ENCODE measurements at places on chromosomes 1 and 21. TPM values are rescaled to one million over a fixed set of nuclear protein-coding genes. Genes with fewer than 3 reads are reported as not detected.
A peak's percentile ranks its signal among the peaks of the same experiment; 100 is the strongest.

DNA sequence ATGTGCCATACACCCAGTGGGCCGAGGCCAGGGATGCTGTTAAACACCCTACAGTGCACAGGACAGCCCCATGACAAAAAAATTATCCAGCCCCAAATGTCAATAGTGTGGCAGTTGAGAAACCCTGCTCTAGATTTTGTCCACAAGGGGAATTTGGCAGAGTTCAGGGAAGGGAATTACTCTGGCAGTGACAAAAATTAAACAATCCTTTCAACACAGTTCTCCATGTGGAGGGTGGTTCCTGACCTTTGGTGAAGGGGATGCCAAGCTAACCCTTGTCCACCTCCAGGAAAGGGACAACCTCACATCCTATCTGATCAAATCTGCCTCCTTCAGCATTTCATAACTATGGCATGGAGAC lies 28.4 kb upstream of the CD84 start:
- no peak for DNase-seq

- DNase-seq = peak; percentile 91
These were observed 28.5 kb upstream of the CASZ1 start for GRCh38 chr1:10824821-10825540.

- DNase-seq = no peak
These were observed 25.5 kb upstream of the CCSAP start for GRCh38 chr1:229368347-229368746.

- no peak for DNase-seq
These were observed 101.0 kb downstream of the DENND1B start for GRCh38 chr1:197674286-197674685.

- DNase-seq = no peak
These were observed 77.2 kb downstream of the PTPRC start for GRCh38 chr1:198716051-198716450.

DNA sequence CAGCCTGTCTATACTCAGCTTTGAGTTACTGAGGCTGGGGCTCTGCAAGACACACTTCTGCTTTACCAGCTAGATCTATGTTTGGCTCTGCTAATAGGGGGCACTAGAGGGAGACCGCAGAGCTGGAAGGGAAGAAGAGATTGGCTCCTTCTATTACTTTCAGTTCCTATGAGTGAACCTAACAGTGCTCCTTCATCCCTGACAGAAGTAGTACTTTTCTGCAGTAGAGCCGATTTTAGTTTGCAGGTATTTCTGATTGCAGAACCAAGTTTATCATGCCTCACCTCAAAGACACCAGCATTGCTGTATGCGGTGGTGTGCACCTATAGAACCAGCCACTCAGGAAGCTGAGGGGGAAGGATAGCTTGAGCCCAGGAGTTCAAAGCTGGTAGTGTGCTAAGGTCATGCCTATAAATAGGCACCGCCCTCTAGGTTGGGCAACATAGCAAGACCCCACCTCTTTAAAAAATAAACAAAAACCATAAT lies 5.7 kb upstream of the ZDHHC18 start:
- DNase-seq = no peak

- no peak for DNase-seq
These were observed 23.4 kb upstream of the DR1 start for GRCh38 chr1:93322349-93322748.

DNA sequence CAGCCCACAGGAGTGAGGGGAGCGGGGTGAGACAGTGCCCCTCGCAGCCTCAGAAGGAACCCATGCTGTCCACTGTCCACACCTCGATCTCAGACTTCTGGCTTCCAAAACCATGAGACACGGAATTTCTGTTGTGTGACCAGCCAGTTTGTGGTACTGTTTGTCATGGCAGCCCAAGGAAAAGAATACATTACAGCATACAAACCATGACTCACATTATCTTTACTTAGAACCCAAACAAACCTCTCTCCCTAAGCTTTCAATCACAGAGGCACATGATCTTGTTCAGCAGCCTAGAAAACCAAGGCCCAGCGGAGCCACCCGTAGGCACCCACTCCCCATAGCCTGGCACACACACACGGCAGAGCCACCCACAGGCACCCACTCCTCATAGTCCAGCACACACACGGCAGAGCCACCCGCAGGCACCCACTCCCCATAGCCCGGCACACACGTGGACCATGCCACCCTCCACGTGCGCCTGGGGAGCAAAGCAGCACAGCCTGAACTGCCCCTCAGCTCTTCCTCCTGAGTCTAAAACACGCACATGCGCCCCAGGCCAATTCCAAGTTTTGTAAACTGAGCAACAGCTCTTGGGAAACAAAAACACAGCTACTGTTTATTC lies 458 bp upstream of the KRTAP10-4 start:
- DNase-seq = peak; percentile 73

GRCh38 chr1:201042779-201043461 lies 19.4 kb upstream of the KIF21B start:
- peak; percentile 62 for DNase-seq

DNA sequence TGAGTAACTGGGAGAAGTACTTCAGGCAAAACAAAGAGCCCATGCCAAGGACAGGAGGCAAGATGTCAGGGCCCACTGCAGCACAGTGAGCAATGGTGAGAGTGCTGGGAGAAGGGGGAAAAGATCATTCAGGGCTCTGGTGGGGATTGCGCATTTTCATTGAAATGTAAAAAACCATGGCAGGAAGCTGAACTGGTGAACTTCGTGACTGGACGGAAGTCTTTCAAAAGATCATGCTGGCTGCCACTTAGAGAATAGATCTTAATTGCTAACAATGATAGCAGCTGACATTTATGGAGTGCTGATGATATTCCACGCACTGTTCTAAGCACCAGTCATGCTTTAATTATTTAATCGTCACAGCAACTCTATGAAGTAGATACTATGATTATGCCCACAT lies 107.0 kb downstream of the TGFBR3 start:
- DNase-seq = no peak

DNA sequence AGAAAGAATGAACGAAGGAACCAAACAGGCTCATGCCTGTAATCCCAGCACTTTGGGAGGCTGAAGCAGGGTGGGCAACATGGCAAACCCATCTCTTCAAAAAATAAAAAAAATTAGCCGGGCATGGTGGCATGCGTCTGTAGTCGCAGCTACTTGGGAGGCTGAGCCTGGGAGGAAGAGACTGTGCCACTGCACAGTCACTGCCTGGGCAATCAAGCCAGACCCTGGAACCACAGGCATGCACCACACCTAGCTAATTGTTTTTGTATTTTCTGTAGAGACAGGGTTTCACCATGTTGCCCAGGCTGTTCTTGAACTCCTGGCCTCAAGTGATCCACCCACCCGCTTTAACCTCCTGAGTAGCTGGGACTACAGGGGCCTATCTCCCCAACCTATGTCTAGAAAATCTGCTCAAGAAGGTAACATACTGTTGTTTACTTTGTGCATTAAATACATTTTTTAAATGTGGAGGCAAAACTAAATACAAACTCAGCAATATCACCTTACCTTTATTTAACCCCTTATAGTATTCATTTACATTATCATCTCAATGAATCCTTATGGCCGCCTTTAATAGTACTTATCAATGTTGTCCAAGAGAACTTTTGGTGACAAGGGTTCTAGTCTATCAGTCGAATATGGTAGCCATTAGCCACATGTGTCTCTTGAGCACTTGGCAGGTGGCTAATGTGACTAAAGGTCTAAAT lies 2.7 kb downstream of the KHDC4 start:
- DNase-seq = peak; percentile 60

- DNase-seq = no peak
These were observed 43.3 kb upstream of the TSHB start for GRCh38 chr1:114986286-114986685.

- no peak for DNase-seq
These were observed 43.3 kb upstream of the PRDX6 start for GRCh38 chr1:173433751-173434326.

GRCh38 chr1:9596415-9597123 lies 7.9 kb downstream of the TMEM201 start:
- no peak for DNase-seq

DNA sequence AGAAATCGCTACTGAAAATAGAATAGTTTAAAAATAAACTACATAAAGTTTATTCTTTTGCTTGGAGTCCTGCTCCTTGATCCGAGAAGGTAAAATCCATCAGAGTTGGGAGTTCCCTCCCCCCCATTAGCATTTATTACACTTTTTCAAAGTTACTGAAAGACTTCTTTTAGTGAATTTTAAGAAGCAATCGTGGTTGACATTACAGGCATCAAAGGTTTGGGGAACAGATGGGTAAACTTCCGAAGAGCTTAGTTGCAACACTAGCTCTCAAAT lies 31.0 kb upstream of the NFIA start:
- DNase-seq = no peak

DNA sequence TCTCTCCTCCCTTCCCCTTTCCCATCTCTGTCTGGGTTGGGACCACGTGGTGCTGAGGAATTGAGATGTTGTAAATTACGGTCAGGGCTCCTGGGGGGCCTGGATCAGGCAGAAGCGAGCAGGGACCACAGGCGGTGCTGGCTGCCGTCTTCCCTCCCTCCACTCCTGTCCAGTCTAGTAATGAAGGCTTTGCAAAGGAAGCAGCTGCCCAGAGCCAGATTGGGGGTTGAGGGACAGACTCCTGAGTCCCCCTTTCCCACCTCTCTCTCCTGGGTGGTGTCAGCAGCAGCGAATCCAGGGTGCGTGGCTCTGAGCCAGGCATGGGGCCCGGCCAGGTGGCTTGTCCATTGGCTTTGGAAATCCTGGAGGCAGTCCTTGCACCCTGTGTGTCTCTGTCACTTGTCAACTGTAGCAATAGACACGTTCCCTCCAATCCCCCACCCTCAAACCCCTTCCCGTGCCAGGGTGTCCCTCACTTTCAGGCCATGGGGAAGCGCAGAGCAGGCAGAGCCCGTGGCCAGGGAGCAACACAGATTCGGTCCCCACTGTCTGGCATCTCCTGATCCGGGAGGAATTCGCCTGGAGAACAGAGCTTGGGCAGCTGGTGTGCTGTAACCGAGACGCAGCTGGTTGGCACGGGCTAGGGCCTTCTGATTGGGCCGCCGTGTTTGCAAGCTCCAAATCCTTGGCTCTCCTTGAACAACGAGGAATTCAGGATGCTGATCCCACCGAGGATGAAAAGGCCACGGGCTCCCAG lies 64.8 kb upstream of the WNT4 start:
- DNase-seq = no peak

- no peak for DNase-seq
These were observed 19.7 kb downstream of the PTAFR start for GRCh38 chr1:28156821-28157220.

GRCh38 chr1:119713039-119713748 lies 1.5 kb downstream of the PHGDH start:
- peak; percentile 39 for DNase-seq

- DNase-seq = no peak
These were observed 123.7 kb downstream of the FOXD2 start for GRCh38 chr1:47561523-47562007.

GRCh38 chr1:196115646-196116045 lies 492.6 kb downstream of the KCNT2 start:
- peak; percentile 4 for DNase-seq

- no peak for DNase-seq
These were observed at the start of gene UBASH3A for GRCh38 chr21:42403611-42404231. Gene UBASH3A (plus strand): TSS chr21:42403902. CDS start chr21:42403946, 44 bp downstream.

DNA sequence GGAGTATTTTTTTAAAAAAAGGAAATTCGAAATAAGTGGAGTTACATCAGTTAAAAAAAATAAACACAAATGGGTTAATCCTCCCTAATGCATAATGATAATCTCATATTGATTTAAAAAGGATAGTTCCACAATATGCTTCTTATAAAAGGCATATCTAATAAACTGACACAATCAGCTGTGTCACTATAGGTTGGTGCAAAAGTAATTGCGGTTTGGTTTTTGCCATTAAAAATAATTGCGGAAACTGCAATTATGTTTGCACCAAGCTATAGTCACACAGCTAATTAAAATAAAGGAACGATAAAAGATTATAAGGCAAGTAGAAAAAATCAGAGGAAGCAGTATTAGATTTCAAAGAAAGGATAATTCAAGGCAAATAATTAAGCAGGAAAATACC lies 21.0 kb upstream of the IFI44L start:
- DNase-seq = no peak

GJA8 gene
- not detected for total RNA-seq

TCHHL1 gene
- total RNA-seq = not detected

BEST4 gene
- not detected for total RNA-seq

KIF26B gene
- 1.1 TPM for total RNA-seq

ADGRL4 gene
- 0.11 TPM for total RNA-seq

GJC2 gene
- 0.17 TPM for total RNA-seq

PTGS2 gene
- 8.7 TPM for total RNA-seq

All from Daoy (cell line).